Renal cortex interstitium (tissue), 15 donors: ENCODE measurements at places on chromosomes 16 and 17. TPM values are rescaled to one million over a fixed set of nuclear protein-coding genes. Genes with fewer than 3 reads are reported as not detected.

Gene RAB26
- polyA plus RNA-seq: 2.6 TPM

Gene KRT17
- 3.2 TPM for polyA plus RNA-seq

Gene KIF2B
- not detected for polyA plus RNA-seq

Gene CSH2
- polyA plus RNA-seq: 0.33 TPM

Gene KRTAP3-1
- polyA plus RNA-seq: not detected

Gene OSGIN1
- 0.66 TPM for polyA plus RNA-seq

Gene CTRL
- 6.2 TPM for polyA plus RNA-seq

Gene NEUROD2
- polyA plus RNA-seq: 0.03 TPM

Gene NOXO1
- polyA plus RNA-seq: 0.61 TPM

Gene CCL22
- 0.12 TPM for polyA plus RNA-seq

Gene ZG16B
- polyA plus RNA-seq: not detected

Gene SNAI3
- 0.94 TPM for polyA plus RNA-seq

Gene CLEC18B
- polyA plus RNA-seq: 146 TPM

Gene FBXW10
- polyA plus RNA-seq: 0.89 TPM

Gene KRT36
- not detected for polyA plus RNA-seq

Gene NPIPA1
- polyA plus RNA-seq: 140 TPM

Gene FKBP10
- polyA plus RNA-seq: 165 TPM

Gene TXNDC11
- polyA plus RNA-seq: 42.6 TPM

Gene ETV4
- polyA plus RNA-seq: 45.6 TPM

Gene OR2C1
- polyA plus RNA-seq: 1.1 TPM

Gene KRTAP4-4
- not detected for polyA plus RNA-seq

Gene SLC6A2
- polyA plus RNA-seq: 0.08 TPM

Gene B4GALNT2
- polyA plus RNA-seq: 2.4 TPM

Gene ZPBP2
- not detected for polyA plus RNA-seq

Gene HID1
- 13.8 TPM for polyA plus RNA-seq

Gene GOT2
- 85.7 TPM for polyA plus RNA-seq

Gene CBFA2T3
- polyA plus RNA-seq: 2.6 TPM

Gene SDR42E1
- 13.2 TPM for polyA plus RNA-seq

Gene CRHR1
- not detected for polyA plus RNA-seq
